ENCODE measurements at places on chromosomes 5 and 9.

DNA sequence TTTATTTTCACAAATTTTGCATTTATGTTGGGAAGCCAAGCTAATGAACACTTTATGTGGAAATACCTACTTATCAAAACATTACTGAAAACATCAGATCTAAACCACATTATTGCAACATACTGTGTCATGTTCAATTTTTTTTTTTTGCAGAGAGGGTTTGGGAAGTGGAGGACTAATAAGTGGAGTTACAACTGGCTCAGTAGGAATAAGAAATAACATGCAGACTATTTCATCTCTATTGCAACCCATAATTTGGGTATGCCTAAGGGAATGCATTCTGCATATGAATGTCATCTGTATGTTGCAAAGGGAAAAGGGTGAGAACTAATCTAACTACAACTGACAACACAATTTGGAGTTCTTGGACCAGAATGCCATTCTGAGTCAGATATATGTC is 41.8 kb downstream of the APC start:
- no peak for DNase-seq

DNA sequence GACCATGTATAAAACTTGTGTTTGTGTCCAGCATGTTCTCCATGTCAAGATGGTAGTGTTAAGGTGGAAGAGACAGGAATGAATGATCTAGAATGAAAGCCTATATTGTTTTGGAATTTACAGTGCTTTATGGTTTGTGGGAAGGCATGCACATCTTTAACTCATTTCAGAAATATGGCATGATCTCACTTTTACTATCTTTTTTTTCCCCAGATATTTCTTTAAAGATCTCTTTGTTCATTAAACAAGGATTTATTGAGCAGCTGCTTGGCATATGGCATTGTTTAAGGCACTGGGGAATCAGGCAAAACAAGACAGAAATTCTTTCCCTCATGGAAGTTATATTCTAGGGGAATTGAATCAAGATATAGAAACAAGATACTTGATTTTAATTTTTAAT is 51.7 kb downstream of the SLC12A2 start:
- no peak for DNase-seq

DNA sequence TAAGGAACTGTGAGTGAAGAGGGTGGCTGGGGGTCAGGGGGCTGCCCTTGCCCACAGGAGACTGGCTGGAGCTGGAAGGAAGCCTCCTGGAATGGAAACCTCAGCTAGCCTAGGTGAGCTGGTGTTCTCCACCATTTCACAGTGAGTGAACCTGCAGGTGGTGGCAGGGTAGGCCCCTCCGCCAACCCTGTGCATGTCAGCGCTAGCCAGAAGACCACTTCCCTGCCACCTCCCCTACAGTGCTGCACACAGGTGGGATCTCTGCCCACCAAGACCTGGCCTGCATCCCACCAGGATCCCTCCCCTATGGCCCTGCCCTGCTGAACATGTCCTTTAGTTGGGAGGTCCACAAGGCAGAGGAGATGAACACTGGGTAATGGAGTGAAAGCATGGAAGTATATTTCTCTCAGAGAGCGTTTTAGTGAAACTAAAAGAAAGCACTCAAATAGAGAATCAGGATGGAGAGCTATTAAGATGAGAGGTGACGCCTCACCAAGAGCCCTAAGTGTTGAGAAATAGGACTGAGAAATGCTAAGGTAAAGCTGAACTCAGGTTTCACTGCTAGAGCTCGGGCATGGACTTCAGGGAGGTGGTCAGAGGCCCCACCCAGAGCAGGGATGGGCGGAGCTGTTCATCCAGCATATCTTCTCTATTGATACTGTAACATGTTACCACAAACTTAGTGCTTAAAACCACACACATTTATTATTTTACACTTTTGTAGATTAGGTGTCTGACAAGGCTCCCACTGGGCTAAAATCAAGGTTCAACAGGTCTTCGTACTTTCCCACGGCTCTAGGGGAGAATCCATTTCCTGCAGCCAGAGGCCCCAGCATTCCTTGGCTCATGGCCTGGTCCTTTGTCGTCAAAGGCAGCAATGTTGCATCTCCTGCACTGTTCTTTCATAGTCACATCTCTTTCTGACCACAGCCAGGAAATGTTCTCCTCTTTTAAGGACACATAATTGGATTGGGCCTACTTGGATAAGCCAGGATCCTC is 83.2 kb downstream of the DIRAS2 start:
- no peak for DNase-seq

DNA sequence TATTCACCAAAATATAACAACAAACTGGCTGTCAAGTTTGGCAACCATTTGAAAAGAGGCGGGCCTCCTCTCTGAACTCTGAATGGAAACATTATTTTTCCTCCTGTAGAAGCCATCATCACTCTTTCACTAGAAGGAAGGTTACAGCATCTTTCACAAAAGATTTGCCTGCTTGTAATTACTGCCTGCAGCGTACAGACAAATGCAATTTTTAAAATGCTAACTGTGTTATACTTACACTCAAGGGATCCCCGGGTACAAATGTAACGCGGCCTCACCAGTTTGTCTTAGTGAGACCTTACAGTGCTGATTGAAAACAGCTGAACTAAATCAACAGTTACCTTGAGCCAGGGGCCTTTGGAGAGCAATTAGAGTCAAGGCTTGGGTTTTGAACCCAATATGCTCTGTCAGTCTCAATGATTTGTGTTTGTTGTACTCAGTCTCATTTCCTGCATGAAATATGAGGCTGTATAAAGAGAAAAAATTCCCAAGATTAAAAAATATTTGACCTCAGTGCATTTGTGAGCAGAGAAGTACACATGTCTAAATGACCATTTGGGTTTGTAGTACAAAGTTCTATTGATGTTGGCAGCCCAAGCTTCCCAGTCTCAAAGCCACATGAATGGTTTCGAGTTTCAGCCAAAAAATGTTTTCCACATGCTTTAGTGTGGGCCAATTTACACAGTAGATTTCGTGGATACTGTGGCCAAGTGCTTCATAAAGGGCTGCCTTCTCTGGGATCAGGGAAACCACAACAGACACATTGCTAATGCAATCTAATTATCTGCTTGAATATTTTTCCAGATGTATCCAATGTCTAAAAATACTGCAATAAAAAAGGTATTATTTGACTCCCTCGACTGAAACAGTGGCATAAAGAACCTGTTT is 500.0 kb downstream of the SPATA31D1 start:
- DNase-seq = no peak

DNA sequence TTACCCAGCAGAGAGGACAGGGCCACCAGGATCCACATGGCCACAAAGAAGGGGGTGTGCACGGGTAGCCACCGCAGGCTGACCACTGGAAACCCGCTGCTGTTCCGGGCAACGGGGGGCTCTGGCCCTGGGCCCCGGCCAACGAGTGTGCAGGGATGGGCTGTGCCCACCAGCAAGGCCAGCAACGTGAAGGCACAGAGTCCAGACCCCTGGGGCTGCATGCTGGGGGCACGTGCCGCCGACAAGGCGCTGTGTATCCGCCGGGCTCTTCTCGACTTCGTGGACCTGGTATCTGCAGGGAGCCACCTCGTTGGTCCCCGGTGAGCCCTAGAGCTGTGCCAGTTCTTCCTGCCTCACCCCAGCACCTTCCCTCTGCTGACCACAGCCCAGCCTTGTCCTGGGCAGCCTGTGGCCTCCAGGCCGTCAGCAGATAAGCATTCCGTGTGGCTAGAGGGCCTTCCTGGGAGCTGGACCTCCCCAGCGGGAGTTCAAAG is 42.2 kb upstream of the CEP72 start:
- DNase-seq = no peak

DNA sequence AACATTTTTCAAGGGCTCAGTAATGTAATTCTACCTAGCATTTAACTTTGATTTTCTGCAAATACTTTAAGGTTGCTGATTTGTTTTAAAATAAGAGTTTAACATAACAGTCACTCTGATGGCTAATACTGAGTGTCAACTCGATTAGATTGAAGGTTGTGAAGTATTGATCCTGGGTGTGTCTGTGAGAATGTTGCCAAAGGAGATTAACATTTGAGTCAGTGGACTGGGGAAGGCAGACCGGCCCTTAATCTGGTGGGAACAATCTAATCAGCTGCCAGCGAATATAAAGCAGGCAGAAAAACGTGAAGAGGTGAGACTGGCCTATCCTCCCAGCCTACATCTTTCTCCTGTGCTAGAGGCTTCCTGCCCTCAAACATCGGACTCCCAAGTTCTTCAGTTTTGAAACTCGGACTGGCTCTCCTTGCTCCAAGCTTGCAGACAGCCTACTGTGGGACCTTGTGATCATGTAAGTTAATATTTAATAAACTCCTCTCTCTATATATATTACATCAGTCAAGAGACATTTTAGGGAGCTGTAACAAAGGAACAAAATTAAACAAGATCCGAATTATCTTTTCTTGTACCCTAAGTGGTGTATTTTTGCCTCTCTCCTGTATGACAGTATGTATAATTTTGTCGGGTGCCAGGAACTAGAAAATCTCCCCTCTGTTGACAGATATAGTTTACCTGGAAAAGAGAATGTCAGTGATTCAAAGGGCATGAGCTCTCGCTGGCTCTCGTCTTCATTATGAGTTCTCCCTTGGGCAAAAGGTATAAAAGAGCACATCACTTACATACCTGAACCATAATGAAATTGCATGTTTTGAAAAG is 576.1 kb downstream of the LRRC70 start:
- no peak for DNase-seq

DNA sequence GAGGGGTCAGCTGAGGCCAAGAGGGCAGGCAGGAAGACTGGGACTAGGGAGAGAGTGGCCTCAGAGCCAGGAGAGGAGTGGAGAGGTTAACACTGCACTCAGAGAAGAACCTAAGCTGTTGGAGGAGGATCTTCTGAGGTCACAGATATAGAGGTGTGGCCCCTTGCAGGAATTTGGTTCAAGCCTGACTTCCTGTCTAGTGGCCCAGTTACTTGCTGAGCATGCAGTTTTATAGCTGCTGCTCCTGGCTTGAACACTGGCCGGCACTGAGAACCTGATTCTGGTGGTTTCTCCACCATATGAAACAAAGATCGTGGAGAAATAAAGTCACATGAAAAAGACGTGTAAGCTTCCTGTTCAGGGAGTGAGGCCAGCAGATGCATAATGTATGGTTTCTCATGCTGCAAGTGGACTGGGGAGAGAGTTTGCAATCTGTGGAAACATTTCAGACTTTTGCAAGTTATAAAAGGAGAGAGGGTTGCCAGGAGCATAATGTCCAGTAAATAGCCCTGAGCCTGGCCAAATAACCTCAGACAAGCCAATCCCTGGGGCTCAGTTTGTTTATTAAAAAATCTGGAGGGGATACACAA is 82.6 kb downstream of the GALNT10 start:
- DNase-seq = no peak

DNA sequence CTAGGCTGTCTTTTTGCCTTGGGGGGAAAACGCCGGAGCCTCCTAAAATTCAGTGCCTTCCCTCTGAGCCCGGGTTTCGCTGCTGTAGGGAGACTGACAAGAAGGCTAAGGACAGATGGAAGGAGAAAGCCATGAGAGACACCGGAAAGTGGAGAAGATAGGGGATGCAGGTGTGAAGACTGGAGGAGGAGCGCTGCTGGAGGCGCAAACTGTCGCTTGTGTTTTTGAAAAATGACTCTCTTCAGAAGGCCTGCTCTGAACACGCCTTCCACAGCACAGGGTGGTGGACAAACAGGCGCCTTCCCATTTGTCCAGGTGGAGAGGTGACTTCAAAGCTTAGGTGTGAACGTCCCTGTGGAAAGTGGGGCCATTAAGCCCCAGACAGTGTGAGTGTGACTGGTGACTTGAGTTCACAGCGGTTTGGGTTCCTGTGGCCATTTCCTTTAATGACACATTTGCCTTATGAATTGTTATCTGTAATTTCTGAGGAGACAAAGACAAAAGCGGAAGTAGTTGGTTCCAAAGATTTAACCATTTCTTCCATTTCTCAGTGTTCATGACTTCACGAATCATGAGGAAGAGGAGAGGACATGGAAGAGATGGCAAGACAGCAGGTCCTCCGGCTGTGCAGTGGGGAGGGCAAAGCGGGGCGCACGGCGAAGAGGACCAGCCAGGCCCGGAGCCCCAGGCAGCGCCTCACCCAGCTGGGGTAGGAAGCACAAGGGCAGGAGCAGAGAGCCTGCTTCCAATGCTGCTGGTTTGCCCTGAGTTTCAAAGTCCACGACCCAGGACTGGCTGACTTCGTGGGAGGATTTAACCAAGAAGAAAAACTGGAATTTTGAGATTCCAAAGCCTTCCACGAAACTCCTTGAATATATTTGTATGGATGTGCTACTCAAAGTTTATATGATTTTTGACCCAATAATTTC is 27.8 kb upstream of the SEMA4D start:
- DNase-seq = no peak

DNA sequence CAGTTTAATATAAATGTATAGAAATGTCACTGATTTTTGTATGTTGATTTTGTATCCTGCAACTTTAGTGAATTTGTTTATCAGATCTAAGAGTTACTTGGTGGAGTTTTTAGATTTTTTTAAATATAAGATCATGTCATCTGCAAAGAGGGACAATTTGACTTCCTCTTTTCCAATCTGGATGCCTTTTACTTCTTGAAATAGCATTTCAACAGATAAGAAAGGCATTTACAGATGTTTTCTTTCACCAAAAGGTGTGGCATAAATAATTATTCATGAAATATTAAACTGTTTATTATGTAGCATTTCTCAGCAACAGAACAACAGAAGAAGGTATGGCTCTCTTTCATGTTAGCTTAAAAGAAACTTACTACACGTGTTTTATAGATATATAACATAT is 34.9 kb upstream of the NIPBL start:
- no peak for DNase-seq

- no peak for DNase-seq
These were observed 408.2 kb upstream of the PRR16 start for GRCh38 chr5:120055858-120056257.

DNA sequence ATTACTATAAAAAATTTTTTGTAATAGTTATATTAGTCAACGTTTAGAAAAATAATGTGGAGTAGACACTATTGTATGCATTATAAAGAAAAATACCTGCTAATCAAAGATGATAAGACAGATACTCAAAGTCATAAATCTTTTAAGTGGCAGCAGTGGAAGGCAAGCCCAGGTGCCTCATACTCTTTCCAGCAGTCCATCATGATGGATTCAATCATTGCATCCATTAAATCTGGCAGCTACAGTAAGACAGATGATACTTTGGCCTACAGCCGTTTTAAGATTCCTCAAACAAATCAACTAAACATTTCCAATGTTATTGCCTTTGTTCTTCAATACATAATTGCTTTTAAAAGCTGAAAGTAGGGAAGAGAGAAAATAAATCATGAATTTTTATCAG is 1392.9 kb upstream of the NUDT12 start:
- DNase-seq = no peak
